NCI-H2029 (cell line): ENCODE measurements at places on chromosomes 12 and 14.

GRCh38 chr12:120515496-120515895 is 13.5 kb downstream of the COQ5 start:
- DNase-seq = no peak

- DNase-seq = no peak
Observed at GRCh38 chr12:42590330-42590934, 886 bp upstream of the PRICKLE1 start.

GRCh38 chr12:132536102-132536876 is 46.3 kb downstream of the FBRSL1 start:
- no peak for DNase-seq

GRCh38 chr12:18400186-18400585 is 138.9 kb downstream of the PIK3C2G start:
- no peak for DNase-seq

GRCh38 chr12:48352157-48352760 is 1.5 kb upstream of the ZNF641 start:
- DNase-seq = no peak

DNA sequence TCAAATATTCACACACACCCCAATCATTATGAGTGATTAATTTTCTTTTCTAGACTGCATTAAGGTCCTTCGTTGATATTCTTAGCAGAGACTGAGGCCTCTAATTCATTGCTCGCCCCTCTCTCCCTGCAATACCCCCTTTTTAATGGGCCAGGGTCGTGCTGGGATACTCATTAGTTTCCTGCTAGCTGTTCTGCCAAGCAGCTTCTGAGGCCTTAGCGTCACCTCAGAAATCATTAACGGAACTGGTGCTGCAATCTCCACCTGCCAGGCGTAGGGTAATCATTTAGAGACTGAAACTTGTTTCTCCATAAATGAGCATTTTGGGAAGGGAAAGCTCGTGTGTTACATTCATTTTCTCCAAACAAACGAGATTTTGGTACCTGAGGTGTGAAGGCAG is 1054.7 kb downstream of the GALC start:
- DNase-seq = no peak

DNA sequence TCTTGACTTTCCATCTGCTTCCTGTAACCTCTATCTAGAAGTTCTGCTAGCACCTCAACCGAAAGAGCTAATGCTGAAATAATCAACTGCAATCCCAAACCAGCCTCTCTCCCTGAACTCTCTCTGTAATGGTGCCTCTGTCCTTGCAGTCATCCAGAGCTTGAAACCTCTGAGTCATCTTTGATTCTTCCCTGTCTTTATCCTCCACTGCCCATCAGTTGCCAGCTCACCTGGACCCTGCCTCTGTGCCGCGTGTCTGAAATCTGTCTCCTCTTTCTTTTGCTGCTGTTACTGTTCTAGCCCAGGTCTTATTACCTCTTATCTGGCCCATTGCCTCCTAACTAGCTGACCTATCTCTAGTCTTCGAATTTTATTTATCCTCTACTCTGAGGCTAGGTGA is 15.5 kb downstream of the CLSTN3 start:
- no peak for DNase-seq

DNA sequence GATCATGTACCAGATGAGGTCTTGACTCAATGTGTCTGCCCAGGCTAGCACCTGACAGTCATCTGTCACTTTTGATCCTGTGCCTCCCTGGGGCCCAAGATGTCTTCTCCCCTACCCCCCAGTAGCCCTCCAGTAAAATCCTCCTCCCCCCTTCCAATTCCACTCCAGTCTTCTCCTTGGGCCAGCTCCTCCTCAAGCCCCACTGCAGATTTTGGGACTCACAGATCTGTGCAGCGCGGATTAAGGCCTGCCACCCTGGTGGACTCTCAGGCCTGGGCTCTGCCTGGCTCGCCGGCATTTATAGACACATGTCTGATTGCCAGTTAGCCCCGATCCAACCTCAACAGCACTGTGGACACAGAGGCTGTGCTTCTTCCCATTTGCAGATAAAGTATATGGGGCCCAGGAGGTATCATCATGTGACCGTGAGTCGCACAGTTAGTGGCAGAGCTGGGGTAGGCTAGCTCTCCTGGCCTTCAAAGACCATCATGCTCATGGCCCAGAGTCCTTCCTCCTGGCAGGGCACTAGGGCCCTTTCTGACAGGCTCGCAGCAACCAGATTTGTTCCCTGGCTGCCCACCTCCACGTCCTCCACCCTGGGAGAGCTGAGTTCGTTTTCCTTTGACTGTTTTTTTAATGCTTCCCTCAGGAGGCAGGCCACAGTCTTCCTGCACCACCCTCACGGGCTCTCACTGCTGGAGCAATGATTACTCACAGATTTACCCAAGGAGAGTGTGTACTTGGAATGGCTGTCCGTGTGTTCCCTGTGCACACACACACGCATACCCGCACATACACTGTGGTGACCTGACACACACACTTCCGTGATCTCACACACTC is 98.3 kb upstream of the DIO3 start:
- DNase-seq = no peak

- DNase-seq = no peak
Observed at GRCh38 chr12:88715673-88716072, 135.4 kb upstream of the KITLG start.

DNA sequence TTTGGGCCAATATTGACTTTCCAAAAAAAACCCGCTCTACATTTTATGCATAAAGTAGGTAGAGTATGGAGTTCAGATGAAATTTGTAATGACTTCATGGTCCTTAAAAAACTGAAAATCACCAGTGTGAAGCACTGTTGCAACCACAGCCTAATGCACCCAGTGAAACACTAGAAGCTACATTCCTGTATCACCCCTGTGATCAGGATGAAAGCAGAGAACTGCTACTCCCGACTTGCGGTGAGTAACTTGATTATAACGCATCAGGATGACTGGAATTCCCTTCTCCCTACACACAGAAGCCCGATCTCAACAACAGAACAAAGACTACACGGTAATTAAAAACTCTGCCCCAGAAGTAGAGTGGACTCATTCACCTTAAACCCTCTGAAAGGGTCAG is 33.8 kb downstream of the SPTB start:
- no peak for DNase-seq

GRCh38 chr12:19095331-19095730 is 34.2 kb upstream of the PLEKHA5 start:
- DNase-seq = no peak

DNA sequence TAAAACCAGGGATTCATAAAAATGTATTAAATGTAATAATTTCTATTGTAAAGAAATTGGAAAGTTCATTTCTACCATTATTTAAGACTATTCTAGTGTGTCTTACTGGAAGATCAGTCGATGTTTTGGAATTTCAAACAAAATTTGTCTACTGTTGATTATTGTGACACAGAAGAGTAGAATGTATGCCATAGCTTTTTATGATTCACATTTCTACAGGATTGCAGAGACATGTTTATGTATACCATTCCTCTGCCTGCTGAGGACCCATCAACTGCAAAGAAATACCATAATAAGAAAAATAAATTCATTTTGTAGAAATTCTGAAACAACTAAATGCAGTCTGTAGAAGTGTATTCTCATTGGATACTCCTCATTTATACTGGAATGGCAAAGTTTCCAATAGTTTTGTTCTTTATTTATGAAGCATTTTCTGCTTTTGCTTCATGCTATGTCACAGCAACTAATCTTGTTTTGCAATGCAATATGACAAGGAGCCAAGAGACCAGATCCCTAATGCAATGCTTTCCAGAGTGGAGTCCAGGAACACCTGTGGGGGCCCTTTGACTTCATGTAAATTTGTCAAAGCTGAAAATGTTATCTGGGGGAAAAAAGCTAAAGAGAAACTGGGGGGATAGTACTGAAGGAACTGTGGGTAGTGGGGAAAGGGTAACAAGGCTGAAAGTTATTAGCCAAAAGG is 172.9 kb upstream of the LRIG3 start:
- DNase-seq = no peak

DNA sequence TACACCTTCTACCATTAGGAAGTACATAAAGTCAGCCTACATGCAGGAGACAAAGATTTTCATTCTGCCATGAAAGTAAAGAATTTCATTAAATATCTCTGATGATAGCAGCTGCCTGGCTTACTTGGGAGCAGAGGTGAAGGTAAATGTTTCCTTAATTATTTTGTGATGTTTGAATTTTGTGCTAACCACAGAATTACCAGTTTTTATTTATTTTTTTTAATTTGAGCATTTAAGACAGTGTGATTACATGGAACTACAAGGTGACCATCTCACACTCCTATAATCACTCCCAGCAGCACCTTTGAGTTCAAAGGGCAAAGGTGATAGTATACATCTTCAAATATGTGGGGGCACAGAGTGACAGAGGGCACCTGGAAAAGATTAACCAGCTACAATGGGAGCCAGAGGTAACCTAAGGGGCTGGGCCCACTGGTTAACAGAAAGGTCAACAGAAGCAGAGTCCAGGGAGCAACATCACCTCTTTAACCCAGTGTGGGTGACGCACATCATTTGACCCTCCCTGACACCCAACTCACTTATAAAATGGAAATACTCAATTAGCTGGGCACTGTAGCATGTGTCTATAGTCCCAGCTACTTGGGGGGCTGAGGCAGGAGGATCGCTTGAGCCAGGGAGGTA is 65.0 kb downstream of the GCH1 start:
- DNase-seq = no peak

DNA sequence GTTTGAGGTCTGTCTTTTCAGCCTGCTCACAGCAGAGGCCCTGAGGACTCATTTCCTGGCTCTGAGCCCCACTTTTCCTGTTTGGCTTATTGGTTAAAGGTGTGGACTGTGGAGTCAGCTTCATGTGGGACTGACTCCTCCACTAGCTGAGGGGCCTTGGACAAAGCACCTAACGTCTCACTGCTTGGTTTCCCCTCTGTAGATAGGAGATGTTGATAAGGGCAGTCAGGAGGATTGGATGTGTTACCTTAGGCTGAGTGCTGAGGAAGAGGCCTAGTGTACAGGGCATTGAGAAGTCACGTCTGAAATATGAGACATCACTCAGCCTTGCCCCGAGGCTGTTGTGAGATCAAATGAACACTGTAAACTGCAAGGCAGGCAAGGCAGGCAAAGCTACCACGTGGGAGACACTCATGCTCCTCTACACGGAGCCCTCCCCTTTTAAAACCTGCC is 27.1 kb upstream of the TCL1A start:
- peak; percentile 58 for DNase-seq

GRCh38 chr14:24674204-24674970 is 40.4 kb upstream of the GZMB start:
- no peak for DNase-seq

- peak; percentile 78 for DNase-seq
Observed at GRCh38 chr12:95607642-95608041, 56.4 kb upstream of the USP44 start.

GRCh38 chr12:101539148-101539547 is 55.6 kb upstream of the MYBPC1 start:
- DNase-seq = no peak

GRCh38 chr12:122963941-122964265 is 2.4 kb downstream of the ABCB9 start:
- DNase-seq = peak; percentile 23

- no peak for DNase-seq
Observed at GRCh38 chr12:4653257-4653656, 4.3 kb downstream of the NDUFA9 start.

DNA sequence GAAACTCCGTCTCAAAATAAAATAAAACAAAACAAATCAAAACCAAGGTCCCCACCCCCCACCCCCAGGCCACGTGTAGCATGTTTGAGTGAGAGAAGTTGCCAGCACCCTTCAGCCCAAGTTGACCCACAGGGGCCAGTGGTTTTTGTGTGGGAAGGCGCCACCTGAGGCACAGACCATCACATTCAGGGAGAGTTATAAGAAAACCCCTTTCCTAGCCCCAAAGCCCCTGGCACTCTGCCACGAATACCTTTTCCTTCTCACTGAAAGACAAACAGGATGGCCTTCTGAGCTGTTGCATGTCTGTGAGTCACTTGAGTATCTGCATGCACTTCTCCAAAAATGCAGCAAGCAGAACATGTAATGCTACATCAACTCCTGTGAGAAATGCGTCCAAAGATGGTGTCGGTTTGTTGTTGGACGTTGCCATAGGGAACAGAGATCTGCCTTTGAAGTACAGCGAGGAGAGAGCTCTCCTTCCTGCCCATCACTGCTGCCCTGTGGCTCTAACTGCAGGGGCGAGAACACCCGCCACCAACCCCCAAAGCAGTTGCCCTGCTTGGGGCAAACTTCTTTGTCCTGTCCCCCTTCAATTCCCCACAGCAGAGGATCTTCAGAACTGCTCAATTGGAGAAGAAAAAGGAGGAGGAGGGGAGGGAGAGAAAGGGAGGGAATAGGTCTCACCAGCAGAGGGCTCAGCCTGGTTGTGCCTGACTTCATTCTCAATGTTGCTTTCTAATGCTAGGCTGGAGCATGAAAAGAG is 2.7 kb upstream of the TRAF3 start:
- DNase-seq = peak; percentile 6

GRCh38 chr14:76268700-76269099 is 107.2 kb upstream of the ESRRB start:
- no peak for DNase-seq

DNA sequence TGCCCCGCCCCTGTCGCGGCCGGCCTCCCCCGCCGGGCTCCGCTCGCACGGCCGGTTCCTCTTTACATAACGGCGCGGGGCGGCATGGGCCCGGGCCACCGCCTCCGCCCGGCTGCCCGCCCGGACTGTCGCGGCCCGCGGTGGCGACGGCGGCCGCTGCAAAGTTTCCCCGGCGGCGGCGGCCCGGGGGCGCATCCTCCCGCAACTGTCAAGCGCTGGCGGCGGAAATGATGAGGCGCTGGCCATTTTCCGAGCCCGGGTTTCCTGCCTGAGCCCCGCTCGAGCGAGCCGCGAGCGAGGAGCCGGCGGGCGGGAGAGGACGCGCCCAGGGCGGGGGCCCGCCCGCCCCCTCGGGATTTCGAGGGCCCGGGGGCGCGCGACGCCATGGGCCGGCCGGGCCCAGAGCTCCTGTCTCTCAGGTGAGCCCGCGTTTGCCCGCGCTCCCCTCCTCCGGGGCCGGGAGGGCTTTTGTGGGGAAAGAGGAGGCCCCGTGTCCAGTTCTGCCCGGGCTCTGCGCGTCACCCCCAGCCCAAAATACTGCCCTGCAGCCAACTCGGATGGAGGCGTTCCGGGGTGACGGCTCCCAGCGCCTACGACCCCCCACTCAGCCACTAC is at the start of gene SH2B3:
Gene SH2B3 (plus strand): TSS at position 65 of the 615 bp plus-strand sequence. CDS start 12,223 bp downstream, outside the sequence.
- DNase-seq = no peak

DNA sequence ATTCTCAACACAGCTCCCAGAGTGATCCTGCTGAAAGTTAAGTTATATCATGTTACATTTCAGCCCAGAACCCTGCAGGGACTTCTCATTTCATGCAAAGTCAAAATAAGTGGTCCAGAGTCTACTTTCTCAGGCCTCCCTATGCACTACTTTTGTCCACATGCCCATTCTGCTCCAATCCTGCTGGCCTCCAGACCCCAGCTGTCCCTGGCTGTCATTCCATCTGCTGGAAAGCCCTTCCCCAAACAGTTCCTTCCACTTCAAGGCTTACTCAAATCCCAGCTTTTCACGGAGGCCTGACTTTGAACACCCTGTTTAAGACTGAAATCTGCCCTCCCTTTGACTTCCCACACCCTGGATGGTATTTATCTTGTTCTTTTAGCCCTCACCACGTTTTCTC is 109.8 kb upstream of the DNM1L start:
- DNase-seq = no peak
